ENCODE measurements at places on chromosomes 3 and 15.
A peak's percentile ranks its signal among the peaks of the same experiment; 100 is the strongest.

- DNase-seq: no peak
Observed at GRCh38 chr3:148203297-148204010, 494.2 kb upstream of the AGTR1 start.

GRCh38 chr3:129519449-129519848 is 9.0 kb upstream of the RHO start:
- DNase-seq: no peak

DNA sequence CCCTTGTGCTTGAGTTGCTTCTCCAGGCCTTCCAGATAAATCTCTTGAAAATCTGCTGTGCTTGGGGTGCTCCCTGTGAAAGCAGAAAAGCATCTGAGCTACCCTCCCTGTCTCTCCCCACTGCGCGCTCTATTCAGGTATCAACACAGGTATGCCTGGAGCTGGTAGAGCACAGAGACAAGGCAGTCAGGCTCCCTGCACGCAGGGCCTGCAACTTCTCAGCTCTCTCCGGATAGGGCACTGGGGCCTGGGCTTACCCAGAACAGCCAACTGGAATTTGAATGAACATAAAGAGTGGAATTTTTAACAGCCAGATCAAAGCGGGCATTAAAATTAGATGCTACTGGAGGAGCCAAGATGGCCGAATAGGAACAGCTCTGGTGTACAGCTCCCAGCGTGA is 183.6 kb downstream of the XXYLT1 start:
- DNase-seq: no peak

- no peak for DNase-seq
Observed at GRCh38 chr3:56775838-56776555, 25.8 kb downstream of the ARHGEF3 start.

DNA sequence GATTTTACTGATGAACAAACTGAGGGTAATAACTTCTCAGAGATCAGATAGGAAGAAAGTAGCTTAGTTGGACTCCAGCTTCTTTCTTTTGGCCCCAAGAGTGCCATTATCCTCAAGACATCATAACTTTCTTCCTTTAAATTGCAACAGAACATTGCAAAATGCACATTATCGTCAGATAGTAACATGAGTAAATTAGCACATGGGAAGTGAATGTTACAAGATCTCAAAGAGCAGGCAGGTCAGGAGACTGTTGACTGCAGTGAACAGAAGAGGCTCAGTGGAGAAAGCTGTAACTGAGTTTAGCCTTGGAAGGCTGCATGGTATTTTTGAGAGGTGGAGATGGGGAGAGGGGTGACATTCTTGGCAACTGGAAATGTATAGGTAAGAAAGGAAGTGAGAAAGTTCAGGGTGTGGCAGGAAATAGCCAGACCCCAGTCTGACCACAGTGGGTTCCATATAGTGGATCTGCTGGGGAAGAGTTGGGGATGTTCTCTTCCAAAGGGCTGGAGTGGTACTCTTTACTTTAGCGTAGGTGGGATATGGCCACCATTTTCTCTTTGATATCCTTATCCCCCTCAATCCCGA is 307.7 kb downstream of the RPLP1 start:
- no peak for DNase-seq

- DNase-seq: no peak
Observed at GRCh38 chr3:65347166-65347565, 659.4 kb upstream of the ADAMTS9 start.

DNA sequence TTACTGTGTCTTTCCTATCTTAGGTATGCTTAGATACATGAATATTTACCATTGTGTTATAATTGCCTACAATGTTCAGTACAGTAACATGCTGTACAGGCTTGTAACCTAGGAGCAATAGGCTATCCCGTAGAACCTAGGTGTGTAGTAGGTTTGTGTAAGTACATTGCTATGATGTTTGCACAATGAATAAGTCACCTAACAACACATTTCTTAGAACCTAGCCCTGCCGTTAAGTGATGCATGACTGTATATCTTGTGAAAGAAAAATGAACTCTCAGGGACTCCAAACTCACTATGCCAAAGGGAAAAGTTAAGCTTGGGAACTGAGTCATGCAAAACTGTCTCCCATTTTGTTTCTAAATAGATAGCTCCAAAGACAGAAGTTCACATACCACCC is 91.5 kb upstream of the ACP3 start:
- DNase-seq: no peak

- peak; percentile 58 for DNase-seq
Observed at GRCh38 chr15:93072011-93072410, 17.0 kb downstream of the RGMA start.

GRCh38 chr3:177887475-177887874 is 648.8 kb upstream of the KCNMB2 start:
- no peak for DNase-seq

DNA sequence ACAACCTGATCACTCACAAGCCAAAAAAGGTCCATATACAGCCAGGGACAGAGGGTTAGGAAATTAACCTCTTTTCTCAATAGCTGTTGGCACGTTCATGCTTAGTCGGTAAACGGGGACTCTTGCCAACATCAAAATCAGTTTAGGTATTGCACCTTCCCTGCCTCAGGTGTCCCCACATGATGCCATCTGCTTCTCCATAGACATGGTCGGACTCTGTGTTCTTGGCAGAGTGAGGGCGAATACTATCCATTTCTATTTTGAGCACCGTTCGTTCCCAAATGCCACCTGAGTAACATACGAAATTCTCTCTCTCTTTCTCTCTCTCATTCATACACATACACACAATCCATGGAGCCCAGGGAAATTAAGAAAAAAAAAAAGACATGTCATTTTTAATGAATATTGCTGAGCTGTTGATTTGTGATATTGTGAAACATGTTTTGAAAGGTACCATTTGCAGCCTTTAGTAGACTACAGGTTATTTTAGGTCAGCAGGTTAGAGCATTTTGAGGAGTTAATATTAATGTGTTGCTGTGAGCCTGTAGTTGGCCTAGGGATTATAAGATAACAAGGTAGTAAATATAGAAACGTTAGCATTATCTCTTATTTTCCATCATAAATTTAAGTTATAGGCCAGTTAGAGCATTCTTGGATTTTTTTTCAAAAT is 78.5 kb downstream of the GHSR start:
- DNase-seq: no peak

DNA sequence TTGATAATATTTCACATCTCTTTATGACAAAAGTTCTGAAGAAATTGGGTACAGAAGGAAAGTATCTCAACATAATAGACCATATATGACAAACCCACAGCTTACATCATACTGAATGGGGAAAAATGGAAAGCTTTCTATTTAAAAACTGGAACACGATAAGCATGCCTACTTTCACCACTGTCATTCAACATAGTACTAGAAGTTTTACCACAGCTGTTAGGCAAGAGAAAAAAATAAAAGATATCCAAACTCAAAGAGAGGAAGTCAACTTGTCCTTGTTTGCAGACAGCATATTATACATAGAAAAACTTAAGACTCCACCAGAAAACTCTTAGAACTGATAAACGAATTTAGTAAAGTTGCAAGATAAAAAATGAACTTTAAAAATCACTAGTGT is 40.3 kb downstream of the COPS2 start:
- DNase-seq: no peak

GRCh38 chr3:127394984-127395662 is 107.3 kb upstream of the PRR20G start:
- no peak for DNase-seq

- no peak for DNase-seq
Observed at GRCh38 chr15:60396958-60397771, 621 bp downstream of the ANXA2 start.

GRCh38 chr15:97968380-97968779 is 7.9 kb downstream of the ARRDC4 start:
- no peak for DNase-seq

- DNase-seq: no peak
Observed at GRCh38 chr15:98154863-98155262, 194.4 kb downstream of the ARRDC4 start.

GRCh38 chr3:58006661-58007060 is 1.6 kb upstream of the FLNB start:
- DNase-seq: no peak

GRCh38 chr3:104564045-104564643 is 802.6 kb upstream of the ALCAM start:
- DNase-seq: no peak

- DNase-seq: peak; percentile 26
Observed at GRCh38 chr3:32109256-32109655, 2.8 kb downstream of the GPD1L start.

DNA sequence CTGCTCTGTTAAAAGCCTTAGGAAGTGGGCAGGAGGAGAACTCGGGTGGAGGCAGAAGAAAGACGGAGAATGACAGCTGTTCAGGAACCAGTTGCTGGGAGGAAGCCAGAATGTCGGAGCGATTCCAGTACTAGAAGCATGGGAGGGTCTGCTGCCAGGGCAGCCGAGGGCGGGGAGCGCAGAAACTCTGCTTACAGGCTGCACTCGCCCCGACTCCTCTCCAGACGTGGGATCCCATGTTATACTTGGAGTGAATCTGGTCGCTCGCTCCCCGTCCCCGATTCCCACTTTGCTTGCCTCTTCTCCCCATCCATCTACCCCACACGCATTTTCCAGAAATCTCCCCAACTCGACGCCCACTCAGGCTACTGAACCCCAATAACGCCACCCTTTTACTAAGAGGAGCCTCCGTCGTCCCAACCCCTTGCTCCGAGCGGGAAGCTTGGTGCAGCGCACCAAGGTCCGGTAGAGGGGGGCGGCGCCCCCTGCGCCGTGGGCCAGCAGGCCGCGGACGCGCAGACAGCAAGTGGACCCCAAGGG is 665 bp downstream of the GATM start:
- DNase-seq: peak; percentile 46

DNA sequence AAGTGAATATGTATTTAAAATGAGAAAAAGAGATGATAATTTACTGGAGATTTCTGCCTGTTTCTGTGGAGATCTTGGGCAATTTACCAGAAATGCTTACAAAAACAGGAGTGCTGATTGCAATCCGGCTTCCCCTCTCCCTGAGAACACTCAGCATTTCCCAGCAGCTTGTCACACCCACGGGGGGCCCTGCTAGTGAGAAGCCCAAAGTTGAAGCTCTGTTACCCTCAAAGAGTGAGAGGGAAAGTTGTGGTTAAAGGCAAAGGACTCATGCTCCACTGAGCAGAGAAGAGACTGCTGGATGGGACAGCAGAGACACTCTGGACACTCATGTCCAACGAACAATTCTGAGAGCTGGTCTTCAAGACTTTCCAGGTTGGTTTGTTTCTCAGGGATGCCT is 2.9 kb downstream of the MCTP2 start:
- DNase-seq: no peak

- no peak for DNase-seq
Observed at GRCh38 chr15:81194723-81195122, 2.0 kb upstream of the IL16 start.

- no peak for DNase-seq
Observed at GRCh38 chr3:129845956-129846355, 47.6 kb downstream of the TMCC1 start.

- peak; percentile 46 for DNase-seq
Observed at GRCh38 chr15:68277131-68277602, 378 bp upstream of the FEM1B start.

DNA sequence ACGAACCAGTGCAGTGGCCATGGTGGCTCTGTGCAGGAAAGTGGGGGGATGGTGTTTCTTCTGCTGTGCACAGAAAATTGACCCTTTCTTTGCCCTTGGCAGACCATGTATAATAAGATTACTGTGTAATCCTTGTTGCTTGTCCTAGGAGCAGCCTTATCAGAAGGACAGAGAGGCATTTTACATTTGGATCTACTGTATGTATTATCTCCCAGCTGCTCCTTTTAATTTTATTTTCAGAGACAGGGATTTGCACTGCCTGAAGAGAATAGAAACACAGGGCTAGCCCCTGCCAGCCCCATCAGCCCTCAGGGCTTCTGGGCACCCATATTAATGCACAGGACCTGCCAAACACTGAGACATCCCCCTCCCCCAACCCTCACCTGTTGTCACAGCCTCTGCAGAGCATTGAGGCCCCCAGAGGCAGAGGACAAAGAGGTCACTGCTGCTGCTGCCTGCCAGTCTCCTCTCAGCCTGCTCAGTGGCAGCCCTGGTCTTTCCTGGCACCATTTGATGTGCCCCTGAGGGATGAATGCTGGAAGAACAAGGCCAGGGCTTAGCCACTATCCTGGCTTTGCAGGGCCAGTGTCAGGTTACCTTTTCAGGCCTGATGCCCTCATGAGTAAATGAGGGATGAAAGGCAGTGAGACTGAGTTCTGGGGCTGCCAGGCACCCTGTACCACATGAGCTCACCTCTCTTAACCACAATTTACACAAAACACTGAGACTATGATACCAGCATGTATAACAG is 533.4 kb downstream of the NTRK3 start:
- no peak for DNase-seq

GRCh38 chr15:51348688-51349087 is 7.2 kb downstream of the GLDN start:
- no peak for DNase-seq

GRCh38 chr3:152615681-152616080 is 219.2 kb upstream of the P2RY1 start:
- no peak for DNase-seq

DNA sequence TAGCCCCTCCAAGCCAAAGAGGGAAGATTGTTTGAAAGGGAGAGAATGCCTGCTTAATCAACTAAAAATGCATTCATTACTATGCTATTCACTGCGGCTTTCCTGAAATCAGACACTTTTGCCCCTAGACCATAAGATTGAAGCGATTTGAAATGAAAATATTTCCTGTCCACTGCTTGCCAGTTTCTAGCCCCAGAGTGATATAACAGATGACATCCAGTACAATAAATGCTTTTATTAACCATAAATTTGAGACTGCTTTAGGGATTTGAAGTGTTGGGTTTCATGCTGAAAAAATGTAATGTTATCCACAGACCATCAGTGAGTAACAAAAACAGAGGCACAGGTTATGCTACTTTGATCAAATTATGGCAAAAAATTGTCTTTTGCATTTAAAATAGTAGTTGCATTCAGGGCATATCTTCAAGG is 14.1 kb downstream of the IL17RD start:
- no peak for DNase-seq

GRCh38 chr15:86483936-86484335 is 404.3 kb downstream of the AGBL1 start:
- DNase-seq: no peak

DNA sequence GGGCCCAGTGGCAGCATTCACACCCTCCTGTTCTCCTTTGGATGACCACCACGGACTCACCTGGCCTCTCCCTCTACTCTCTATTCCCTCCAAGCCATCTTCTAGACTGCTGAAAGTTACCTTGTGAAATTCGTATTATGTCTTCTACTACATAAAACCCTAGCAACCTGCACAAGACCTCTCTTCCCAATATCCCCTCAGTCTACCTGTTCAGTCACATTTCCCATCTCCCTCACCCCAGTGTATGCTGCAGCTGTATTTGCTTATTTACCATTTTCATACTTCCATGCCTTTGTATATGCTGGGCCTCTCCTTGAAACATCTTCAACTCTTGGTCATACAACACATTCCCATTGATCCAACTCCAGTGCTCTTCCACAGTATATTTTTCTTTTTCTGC is 35.3 kb downstream of the DET1 start:
- DNase-seq: no peak

GRCh38 chr15:28093752-28094535 is 5.2 kb downstream of the OCA2 start:
- DNase-seq: no peak

- DNase-seq: no peak
Observed at GRCh38 chr3:171262431-171262830, 197.8 kb downstream of the TNIK start.

All from frontal cortex (tissue), 4 donors.